ENCODE measurements at places on chromosomes 1 and 21.

- DNase-seq: no peak
Observed at GRCh38 chr1:68497358-68497698, 446 bp upstream of the DEPDC1 start.

DNA sequence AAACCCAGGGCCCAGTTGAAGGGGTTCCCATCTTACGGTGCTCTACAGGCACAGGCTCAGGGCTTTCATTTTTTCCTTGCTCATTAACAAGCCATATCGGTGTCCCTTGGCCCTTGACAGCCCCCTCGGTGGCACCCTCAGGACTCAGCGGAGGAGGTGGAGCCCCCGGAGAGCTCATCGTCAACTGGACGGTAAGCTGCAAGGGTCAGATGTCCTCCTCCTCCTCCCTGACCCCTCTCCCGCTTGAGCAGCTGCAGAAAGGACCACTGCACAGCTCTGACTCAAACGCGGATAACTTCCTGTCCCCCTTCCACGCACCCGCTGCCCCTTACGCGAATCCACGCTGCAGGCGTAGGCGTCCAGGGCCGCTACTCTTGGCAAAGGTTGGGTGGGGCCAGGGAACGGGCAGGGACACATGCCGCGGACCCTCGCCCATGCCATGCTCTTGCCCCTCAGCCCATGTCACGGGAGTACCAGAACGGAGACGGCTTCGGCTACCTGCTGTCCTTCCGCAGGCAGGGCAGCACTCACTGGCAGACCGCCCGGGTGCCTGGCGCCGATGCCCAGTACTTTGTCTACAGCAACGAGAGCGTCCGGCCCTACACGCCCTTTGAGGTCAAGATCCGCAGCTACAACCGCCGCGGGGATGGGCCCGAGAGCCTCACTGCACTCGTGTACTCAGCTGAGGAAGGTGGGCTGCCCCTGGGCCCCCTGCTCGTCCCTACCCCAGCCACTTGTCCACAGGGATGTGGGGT lies 14.7 kb downstream of the TMEM81 start:
- DNase-seq: no peak

GRCh38 chr1:99855914-99856450 lies 5.8 kb downstream of the AGL start:
- DNase-seq: no peak

DNA sequence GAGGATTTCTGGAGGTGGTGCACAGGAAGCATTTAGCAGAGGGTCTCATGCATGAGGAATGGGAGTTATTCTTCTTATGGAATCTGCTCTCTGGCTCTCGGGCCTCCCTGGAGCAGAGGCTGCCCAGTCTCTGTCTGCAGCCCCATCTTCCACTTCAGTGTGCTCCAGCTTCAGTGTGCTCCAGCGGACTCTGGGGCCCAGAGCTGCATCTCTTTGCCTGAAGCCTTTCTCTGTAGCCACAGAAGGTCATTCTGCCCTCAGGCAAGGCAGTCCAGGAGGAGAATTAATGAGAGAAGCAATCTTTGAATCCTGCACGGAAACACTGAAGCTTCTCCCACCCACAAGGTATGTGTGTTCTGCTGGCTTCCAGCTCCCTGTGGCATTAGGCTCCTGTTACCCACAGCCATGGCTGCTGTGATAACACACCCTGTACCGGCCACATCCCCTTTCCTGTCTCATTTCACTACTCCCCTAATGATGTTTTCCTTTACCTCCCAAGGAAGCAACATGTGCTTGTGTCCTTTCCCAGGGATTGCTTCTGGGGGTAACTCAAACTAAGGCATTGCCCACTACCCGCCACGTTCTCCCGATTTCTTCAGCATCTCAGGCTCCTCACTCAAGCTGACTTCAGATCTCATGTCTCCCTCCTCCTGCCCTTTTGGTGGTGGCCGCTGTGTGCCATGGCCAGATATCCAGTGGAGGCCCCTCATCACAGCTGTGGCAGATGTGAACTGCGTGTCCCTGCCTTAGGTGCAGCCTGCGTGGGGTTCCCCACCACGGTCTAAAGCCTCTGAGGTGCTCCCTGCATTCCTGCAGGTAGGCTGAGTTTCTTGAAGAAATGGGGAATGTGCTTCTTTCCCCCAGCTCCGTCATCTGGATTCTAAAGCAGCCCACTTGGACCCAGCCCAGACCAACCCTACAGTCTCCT lies 181.2 kb upstream of the GALNT2 start:
- DNase-seq: no peak

- no peak for DNase-seq
Observed at GRCh38 chr1:5650283-5651026, 341.8 kb downstream of the NPHP4 start.

- DNase-seq: no peak
Observed at GRCh38 chr1:222772996-222773379, 36.0 kb downstream of the FAM177B start.

DNA sequence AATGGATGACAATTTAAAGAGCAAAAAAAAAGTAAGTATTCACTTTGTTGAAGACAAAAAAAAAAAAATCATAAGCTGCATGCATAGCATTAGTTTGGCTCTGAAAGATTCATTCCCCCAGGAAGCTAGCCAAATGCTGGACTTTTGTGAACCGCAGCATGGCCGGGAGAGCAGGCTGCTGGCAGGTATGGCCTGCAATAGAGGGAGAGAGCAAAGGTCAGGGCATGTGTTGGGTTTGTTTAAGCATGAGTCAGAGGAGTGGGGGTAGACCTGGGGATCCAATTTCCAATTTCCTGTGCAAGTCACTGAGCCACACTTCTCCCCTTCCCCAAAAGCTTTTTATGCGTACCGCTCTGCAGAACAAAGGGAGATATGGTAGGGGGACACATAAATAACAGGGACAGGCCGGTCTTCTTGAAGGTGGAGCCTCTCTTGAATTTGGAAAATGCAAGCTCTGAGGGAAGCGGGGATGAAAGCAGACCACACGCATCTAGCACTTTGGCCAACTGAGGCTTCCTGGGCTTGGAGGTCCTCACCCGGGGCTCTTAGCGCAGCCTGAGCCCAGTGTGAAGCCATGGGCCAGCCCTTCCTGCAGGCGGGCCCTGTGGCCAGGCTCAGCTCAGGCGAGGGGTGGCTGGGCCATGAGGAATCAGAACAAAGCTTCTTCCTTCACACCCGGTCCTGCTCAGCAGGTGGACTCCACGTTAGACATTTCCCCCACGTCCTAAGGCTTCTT lies 171.1 kb downstream of the TOMM20 start:
- no peak for DNase-seq

- no peak for DNase-seq
Observed at GRCh38 chr1:9466780-9467758, 72.2 kb upstream of the SLC25A33 start.

GRCh38 chr1:117584181-117584580 lies 21.7 kb upstream of the TENT5C start:
- DNase-seq: no peak

DNA sequence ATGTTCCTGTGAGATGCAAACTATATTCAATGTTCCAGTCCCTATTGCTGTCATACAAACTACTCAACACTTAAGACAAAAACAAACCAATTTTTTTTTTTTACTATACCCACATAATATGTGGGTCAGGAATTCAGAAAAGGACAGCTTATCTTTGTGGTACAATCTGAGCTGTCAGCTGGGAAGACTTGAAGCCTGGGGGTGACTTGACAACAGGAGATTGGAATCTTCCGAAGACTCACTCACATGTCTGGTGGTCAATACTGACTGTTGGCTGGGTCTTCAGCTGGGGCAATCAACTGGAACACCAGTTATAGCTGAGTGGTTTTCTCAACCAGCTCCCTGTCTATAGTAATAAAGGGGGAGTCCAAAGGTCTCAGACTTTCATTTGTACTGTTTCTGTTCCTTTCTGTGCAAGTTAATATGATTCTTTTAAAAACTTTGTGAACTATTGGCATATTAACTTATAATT lies 81.7 kb upstream of the ATP1B1 start:
- no peak for DNase-seq

- no peak for DNase-seq
Observed at GRCh38 chr1:233364695-233365539, 37.4 kb downstream of the MAP3K21 start.

DNA sequence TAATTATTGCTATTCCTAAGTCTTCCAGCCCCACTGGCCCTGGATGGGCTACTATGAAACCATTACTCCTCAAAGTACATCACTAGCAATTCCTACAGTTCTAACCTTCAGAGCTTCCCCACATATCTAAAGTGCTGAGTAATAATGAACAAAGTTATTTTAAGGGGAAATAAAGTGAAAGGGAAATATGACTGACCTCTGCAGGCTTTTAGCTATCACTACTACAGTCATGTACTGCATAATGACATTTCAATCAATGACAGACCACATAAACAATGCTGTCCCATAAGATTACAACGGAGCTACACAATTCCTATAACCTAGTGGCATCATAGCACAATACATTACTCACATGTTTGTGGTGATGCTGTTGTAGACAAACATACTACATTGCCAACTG lies 32.5 kb upstream of the ASPM start:
- no peak for DNase-seq

- no peak for DNase-seq
Observed at GRCh38 chr1:12770620-12771019, 2.9 kb upstream of the PRAMEF12 start.

- no peak for DNase-seq
Observed at GRCh38 chr1:236122176-236122575, 20.2 kb upstream of the GPR137B start.

DNA sequence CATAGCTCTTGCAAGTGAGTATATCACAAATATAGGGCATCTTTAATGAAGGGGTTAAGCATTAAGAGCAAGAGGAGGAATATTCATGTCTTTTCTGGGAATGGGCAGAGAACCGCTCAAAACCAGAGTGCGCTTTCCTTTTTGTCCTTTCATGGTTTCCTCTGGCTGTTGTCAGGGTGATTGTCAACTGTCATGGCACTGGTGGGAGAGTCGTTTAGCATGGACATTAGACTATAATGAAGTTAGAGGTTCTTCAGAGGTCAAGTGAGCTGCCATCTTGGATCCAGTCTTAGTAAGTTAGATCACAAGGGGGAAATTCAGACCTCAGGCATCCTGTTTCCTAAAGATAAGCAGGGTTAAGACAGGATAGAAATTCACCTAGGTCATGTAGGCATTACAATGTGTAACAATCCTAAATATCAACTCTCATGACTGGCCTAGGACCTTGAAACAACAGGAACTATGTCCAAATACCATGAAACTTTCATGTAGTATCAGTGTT lies 12.1 kb upstream of the COA6 start:
- DNase-seq: no peak

DNA sequence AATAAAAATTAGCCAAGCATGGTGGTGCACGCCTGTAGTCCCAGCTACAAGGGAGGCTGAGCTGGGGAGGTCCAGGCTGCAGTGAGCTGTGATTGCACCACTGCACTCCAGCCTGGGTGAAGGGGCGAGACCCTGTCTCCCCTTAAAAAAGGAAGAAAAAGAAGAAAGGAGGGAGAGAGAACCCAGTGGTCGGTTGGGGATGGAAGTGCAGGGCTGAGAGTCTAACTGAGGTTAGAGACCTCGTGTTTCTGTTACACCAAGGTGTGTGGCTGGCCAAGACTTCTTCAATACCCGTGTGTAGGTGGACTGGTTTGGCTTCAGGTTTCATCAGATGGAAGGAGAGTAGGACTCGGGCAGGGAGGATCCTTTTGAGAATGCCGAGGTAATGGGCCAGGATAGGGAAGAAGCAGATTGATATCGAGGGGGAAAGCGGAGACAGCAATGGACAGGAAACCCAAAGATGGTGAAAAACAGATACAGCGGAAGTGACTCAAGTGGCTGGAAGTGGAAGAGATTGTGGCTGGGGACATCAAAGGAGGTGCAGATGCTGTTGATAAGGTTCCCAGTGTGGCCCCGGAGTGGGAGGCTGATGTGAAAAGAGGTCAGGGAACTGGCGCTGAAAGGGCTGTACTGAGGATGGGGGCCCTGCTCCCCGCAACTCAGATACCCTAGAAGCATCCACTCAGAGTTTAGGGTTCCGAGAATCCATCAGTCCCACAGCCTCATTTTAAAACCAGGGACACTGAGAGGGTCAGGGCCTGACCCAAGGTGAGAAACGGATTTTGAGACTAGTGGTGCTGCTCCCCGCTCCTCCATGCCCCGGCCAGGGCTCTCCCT lies 681 bp upstream of the UBXN10 start:
- no peak for DNase-seq

GRCh38 chr1:31421371-31422040 lies 8.5 kb downstream of the SERINC2 start:
- DNase-seq: no peak
